ENCODE measurements at places on chromosomes 13 and 19.

GRCh38 chr19:14073925-14074838 lies 1.6 kb downstream of the MISP3 start:
- DNase-seq: peak; percentile 30

GRCh38 chr13:51154029-51154555 lies 43.0 kb upstream of the C13orf42 start:
- peak; percentile 35 for DNase-seq

GRCh38 chr13:98506728-98507230 lies 70.1 kb downstream of the STK24 start:
- DNase-seq: no peak

DNA sequence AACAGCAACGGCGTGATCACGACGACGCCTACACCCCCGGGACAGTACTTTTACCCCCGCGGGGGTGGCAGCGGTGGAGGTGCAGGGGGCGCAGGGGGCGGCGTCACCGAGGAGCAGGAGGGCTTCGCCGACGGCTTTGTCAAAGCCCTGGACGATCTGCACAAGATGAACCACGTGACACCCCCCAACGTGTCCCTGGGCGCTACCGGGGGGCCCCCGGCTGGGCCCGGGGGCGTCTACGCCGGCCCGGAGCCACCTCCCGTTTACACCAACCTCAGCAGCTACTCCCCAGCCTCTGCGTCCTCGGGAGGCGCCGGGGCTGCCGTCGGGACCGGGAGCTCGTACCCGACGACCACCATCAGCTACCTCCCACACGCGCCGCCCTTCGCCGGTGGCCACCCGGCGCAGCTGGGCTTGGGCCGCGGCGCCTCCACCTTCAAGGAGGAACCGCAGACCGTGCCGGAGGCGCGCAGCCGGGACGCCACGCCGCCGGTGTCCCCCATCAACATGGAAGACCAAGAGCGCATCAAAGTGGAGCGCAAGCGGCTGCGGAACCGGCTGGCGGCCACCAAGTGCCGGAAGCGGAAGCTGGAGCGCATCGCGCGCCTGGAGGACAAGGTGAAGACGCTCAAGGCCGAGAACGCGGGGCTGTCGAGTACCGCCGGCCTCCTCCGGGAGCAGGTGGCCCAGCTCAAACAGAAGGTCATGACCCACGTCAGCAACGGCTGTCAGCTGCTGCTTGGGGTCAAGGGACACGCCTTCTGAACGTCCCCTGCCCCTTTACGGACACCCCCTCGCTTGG lies 966 bp downstream of the JUNB start:
- DNase-seq: peak; percentile 83

DNA sequence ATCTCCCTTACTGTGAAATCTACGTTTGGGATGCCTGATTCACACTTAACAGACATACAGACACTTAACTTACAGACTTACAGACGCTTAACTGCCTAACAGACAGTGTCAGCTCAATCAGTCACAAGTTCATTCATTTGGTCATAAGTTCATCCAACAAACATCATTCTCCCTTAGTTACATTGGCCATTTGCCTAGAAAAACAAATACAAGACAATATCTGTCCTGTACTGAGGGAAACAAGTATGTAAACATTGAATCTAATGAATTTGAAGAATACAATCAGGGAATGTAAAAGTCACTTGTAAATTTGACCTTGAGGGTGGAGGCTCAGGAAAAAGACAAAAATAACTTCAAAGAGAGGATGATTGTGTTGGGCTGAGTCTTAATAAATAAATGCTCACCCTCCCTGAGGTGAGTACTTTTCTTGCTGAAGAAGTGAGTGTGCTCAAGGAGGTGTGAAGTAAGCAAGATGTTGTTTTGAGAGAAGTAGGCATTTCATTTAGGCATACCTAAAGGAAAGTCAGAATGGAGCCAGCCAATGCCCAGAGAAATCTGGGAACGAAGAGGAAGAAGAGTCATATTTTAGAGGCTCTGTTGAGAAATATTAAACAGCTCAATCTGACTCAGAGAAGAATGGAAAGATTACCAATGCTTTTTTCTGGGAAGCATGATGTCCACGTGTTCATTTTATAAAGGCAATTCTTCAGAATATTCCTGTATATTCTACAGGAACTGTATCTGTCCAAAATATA lies 958.4 kb upstream of the SLC10A2 start:
- DNase-seq: no peak

- no peak for DNase-seq
Measured at GRCh38 chr19:17648097-17648660, 40.0 kb downstream of the UNC13A start.

- peak; percentile 68 for DNase-seq
Measured at GRCh38 chr19:6769006-6769619, 1.9 kb upstream of the SH2D3A start.
